ENCODE measurements at places on chromosomes 3 and 15.

GRCh38 chr3:77038468-77038929 is 1.4 kb upstream of the ROBO2 start:
- DNase-seq: no peak

DNA sequence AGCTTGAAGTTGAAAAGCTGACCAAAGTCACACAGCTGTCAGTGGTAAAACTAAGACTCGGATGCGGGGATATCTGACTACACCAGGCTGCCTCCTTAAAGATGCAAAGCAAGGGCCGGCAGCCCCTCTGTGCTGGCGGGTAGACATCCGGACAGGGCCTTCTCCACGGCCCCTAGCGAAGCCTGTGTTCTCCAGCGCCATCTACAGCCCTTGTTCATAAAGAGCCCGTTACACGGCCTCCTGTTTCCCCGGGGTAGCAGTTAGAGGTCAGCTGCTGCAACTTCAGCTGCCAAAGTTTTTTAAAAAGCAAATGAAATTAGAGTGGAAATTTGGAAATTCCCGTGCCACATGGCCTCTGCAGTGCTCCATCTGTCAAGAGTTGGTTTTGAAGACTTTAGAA is 383.0 kb downstream of the TBL1XR1 start:
- peak; percentile 68 for DNase-seq

DNA sequence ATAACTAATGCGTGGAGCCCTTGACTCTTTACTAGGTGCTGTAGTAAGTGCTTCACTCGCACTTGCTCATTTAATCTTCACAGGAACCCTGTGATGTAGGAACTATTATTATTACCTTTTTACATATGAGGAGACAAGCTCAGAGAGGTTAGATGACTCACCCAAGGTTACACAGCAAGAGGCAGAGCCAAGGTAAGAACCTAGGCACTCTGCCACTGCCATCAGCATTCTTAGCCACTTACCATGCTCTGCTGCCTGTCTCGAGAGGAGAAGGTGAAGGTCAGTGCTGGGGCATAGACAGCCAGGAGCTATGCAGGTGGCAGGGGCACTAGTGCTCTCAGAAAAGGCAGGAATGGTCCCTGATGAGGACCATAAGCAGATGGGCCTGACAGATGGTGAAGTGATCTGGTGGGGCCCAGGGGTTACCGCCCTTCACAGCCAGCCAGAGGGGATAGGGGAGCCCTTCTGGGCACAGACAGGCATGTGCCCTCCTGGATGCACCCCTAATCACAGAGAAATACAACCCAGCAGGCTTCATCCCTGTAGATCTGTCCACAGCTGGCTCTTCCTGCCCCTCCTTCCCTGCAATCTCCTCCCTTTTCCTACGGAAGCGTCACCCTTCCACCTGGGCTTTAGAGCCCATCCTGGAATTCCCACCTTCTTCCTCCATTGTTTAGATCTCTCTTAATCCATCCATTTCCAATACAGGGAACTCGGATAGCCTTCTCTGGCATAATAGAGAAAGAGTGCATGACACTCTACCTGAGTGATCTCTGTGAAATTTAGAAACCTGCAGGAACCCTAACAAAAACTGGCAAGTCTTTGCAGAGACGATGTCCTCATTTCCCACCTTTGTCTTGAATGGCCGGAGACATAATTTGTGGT is 26.9 kb downstream of the ABTB1 start:
- DNase-seq: no peak

DNA sequence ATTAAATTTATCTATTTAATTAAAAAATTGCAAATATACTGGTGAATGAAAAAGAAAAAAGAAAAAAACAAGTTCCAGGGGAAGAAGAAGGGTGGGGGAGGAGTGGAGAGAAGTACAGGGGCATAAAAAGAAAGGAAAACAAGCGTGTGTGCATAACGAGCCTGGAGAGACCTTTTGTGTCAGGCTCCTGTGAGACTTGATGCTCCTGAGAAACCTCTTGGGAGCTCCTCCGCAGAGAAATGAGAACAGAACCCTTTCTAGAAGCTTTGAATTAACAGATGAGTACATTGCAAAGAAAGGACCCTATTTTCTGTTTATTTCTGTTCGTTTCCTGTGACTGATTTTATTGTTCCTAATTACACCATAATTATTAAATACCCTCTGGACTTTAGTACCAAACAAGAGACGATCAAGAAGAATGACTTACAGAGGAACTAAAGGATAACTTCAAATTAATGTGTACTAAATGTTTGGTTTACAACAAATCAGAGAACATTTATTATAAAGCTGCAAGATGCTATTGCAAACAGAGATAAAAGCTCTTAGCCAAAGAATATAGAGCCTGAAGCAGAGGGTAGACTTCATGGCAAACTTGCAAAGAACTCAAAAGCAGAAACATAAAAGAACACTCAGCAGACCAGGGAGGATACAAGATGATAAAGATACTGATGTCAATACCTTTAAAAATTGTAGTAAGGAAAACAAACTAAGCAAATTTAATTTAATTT is 74.7 kb downstream of the DPPA2 start:
- no peak for DNase-seq

GRCh38 chr3:126205717-126206655 is 25.6 kb upstream of the ALDH1L1 start:
- DNase-seq: no peak

DNA sequence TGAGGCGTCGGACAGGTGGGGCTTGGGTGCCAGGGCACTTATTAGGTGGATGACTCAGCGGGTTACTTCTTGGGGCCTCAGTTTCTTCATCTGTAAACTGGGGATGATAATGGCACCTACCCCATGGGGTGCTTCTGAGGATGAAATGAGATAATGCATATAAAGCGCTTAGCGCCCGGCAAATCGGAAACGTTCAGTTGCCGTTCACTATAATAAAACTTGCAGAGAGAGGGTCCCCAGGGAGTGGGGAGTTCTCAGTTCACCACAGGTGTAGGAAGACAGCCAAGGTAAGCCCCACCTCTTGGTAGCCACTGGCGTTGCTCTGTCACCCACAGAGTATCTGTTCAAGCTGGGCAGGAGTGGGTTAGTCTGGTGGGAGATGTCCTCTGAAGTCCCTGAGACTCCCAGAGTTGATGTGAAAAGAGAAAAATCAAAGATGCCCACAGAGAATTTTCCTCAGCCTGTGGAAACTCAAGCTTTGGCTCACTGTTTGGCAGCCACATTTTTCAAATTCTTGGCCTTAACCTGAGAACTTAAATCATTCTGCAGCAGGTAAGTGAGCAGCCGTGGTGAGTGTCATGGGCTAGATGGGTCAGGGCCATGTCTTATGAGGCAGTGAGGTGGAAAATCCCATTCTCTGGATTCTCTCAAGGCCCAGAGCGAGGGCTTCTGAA is 221.5 kb upstream of the BHLHE40 start:
- no peak for DNase-seq

GRCh38 chr3:183151086-183151485 is 11.4 kb downstream of the LAMP3 start:
- DNase-seq: no peak

- peak; percentile 30 for DNase-seq
Observed at GRCh38 chr3:71428841-71429596, 154.5 kb downstream of the FOXP1 start.

DNA sequence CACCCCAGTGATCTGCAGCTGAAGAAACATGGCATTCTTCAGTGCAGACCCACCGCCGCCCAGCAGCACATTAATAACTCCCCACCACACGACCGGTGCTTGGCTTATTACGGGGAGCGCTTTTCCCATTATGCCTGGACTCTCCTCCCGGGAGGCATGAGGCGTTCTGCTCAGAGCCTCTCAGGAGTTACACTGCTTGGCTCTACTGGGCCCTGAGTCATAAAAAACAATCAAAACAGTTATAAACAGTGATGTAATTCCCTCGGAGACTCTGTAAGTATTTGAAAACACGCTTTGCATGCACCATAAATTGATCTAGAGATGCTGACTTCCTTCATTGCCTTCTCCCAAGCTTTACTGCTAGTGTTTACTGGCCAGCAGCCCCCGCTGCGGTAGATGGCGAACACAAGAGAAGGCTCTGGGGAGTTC is 77.1 kb upstream of the SNRPA1 start:
- DNase-seq: no peak

DNA sequence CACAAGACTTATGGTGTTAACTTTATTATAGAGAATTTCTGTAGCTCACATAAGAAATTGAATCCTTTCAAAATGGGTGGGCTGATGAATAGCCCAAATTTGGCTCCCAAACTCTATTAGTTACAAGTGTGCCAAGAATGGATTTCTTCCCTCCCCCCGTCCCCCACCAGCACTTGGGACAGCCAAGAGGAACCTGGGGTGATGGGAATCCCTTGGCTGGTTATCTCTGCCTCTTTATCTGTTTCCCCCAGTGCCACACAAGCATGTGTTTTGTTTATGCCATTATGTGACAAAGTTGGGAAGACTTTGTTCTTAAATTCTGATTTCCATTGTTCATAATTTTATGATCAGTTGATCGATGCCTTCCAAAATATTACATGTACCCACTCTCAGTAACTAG is 28.3 kb downstream of the CMSS1 start:
- DNase-seq: no peak

DNA sequence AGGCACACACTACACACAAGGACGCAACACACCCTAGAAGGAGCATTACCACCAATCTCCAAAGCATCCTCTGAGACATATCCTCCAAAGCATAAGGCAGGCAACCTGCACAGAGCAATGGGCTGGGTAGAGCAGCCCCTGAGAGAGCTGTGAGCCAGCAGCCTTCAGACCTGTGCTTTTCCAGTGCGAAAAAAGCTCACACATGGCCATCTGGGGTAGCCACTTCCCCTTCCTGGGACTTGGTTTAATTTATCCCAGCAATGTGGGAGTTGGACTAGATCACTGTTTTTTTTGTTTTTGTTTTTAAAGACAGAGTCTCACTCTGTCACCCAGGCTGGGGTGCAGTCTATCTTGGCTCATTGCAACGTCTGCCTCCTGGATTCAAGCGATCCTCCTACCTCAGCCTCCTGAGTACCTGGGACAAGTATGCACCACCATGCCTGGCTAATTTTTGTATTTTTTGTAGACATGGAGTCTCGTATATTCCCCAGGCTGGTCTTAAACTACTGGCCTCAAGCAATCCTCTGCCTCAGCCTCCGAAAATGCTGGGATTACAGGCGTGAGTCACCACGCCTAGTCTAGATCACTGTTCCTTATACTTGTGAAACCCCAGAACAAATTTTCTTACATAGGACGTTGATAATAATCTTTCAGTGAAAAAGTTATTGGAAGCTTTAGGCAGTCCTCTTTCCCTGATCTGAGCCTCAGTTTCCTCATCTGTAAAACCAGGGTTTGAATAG is 18.9 kb downstream of the PTPN23 start:
- no peak for DNase-seq

- no peak for DNase-seq
Observed at GRCh38 chr15:72923289-72923688, 129.0 kb upstream of the NEO1 start.

- DNase-seq: no peak
Observed at GRCh38 chr3:24111711-24112110, 166.6 kb downstream of the NR1D2 start.

DNA sequence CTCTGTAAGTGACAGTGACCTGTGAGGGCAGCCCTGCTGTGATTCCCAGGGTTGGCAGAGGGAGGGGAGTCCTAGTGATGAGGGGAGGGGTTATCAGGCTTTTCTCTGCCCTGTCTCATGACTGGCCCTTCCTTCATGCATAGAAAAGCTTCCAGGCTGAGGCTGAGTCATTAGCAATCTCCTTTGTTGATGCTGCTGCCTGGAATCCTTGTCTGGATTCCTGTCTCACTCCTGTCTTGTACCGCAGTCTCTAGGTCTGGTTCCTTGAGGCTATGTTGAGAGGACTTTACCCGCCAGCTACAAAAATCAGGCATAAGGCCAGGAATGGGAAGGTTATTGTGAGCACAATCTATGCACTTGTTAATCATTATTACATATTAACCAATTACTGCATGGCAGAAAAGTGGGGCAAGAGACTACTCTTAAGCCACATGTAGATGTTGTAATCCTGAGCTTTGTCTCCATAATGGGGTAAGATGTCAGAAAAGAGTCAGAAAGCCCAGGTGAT is 7.2 kb downstream of the KLHL6 start:
- no peak for DNase-seq

- DNase-seq: no peak
Observed at GRCh38 chr3:78845605-78846004, 922.2 kb downstream of the ROBO1 start.

GRCh38 chr3:121752772-121753171 is 3.2 kb upstream of the GOLGB1 start:
- no peak for DNase-seq

GRCh38 chr15:81006124-81006523 is 5.4 kb downstream of the TLNRD1 start:
- DNase-seq: no peak

- no peak for DNase-seq
Observed at GRCh38 chr3:118089563-118089962, 945.1 kb downstream of the IGSF11 start.

Measured in OCI-LY7 (cell line).